Muscle of leg (tissue), 16 donors: ENCODE measurements at places on chromosomes 16 and 17.
A peak's percentile ranks its signal among the peaks of the same experiment; 100 is the strongest.

GRCh38 chr16:20859699-20860098 lies 40.5 kb downstream of the DCUN1D3 start:
- peak; percentile 15 for DNase-seq

- DNase-seq: no peak
Measured at GRCh38 chr17:79204261-79204660, 129.6 kb downstream of the ENGASE start.

- DNase-seq: no peak
Measured at GRCh38 chr16:87487361-87487924, 5.4 kb downstream of the ZCCHC14 start.

GRCh38 chr17:31584438-31585279 lies 193.2 kb downstream of the RAB11FIP4 start:
- DNase-seq: no peak

DNA sequence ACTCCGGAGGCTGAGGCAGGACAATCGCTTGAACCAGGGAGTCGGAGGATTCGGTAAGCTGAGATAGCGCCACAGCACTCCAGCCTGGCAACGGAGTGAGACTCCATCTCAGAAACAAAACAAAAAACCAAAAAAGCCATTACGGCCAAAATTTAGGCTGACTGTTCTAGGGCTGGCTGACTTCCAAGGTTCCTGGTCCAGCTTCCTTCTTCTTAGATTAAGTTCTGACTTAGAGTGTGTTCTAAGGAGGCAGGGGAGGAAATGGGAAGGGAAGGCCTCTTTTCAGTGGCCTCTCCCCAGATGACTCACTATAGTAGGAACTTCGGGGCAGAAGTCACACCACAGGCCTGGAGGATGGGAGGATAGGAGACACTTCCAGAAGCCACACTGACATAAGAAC lies 27.7 kb upstream of the CLEC18B start:
- DNase-seq: peak; percentile 57

GRCh38 chr17:44324092-44324570 lies 492 bp downstream of the SLC25A39 start:
- DNase-seq: no peak
